ENCODE measurements at places on chromosomes 2 and 18.

- no peak for DNase-seq
Observed at GRCh38 chr2:112065966-112066365, 10.9 kb downstream of the TMEM87B start.

GRCh38 chr2:113780472-113780871, 24.0 kb upstream of the SLC35F5 start:
- no peak for DNase-seq

DNA sequence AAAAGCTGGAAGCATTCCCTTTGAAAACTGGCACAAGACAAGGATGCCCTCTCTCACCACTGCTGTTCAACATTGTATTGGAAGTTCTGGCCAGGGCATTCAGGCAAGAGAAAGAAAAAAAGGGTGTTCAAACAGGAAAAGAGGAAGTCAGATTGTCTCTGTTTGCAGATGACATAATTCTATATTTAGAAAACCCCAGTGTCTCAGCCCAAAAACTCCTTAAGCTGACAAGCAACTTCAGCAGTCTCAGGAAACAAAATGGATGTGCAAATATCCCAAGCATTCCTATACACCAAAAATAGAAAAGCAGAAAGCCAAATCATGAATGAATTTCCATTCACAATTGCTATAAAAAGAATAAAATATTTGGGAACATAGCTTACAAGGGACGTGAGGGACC, 11.1 kb downstream of the SLC8A1 start:
- DNase-seq = no peak

GRCh38 chr2:177445200-177445599, 52.6 kb downstream of the AGPS start:
- DNase-seq = no peak

DNA sequence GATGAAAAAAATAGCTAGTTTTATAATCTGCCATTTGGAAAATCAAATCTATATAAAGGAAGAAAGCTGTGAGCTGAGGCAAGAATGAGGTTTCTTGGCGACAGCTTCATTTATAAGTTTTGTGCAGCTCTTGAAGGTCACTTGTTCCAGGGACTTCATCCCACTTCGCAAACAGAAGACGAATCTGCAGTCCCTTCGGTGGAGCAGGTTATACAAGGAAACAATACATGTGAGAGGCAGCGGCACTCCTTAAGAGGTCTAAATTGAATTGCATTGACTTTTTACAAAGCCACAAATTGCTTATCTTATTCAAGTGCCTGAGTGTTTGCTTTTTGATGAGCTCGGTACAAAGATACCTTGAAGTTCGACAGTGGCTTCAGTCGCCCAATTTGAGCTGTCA, 72.2 kb downstream of the C1QL2 start:
- DNase-seq = no peak

DNA sequence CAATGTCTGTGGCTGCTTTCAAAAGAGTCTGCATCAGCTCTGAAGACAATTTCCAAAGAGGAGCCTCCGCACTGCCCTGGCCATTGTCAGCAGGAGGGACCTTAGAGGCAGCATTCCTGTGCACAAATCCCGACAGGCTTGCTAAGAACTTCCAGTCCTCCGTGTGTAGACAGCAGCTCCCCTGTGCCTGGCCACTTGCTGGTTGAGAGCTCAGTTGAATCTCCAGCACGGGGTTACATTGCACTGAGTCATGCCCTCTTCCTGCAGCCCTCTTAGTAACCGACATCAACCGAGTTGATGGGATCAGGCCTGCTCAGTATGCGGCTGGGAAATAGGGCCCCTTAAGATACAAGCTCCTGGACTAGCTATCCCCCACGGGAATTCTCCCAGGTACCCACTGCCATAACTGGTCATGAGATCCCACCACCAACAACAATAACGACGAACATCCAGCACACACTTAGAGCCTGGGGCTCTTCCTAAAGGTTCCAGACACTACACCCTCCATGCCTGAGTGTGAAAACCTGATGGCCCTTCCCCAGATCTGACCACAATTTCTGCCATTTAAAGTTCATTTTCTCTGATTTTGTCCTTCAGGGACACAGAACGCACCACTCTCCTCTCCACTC, 12.0 kb downstream of the ATP6V1B1 start:
- DNase-seq = peak; percentile 52

- DNase-seq = no peak
Observed at GRCh38 chr2:11473659-11474433, 7.9 kb upstream of the E2F6 start.

GRCh38 chr2:178767094-178768060, 39.8 kb downstream of the TTN start:
- no peak for DNase-seq

- DNase-seq = no peak
Observed at GRCh38 chr2:112151701-112152440, 13.7 kb downstream of the FBLN7 start.

DNA sequence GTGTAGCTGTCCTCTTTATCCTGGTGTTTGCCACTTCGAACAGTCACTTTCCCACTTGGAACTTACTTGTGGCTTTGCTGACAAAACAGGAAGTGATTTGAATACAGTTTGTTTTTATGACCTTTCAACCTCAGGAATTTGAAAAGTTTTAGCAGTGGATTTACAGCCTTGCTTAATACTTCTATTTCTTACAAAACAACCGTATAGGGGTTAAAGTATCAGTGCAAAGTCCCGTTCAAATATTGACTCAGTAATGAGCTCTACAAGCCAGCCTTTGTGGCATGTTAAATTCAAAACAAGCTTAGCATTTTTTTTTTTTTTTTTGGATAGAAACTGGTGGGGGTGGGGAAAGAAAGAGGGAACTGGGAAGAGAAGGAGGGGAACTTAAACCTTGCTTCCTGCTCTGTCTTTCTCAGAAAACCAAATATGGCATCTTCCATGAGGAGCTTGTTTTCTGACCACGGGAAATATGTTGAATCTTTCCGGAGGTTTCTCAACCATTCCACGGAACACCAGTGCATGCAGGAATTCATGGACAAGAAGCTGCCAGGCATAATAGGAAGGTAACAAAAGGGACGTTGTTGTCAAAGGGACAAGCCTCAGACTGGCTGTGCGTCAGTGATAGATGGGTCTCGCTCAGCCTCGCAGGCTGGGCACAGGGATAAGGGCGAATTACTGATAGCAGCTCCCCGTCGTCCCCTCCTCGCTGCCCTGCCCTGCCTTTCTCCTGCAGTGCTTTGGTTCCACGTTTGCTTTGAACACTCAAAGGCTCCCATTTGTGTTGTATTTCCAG, at the start of gene HNMT:
TSS of gene HNMT (plus strand) at position 408 of the 793 bp plus-strand sequence. CDS start at position 427, 19 bp downstream.
- DNase-seq = no peak

- no peak for DNase-seq
Observed at GRCh38 chr2:207791579-207792243, 22.0 kb upstream of the FZD5 start.

DNA sequence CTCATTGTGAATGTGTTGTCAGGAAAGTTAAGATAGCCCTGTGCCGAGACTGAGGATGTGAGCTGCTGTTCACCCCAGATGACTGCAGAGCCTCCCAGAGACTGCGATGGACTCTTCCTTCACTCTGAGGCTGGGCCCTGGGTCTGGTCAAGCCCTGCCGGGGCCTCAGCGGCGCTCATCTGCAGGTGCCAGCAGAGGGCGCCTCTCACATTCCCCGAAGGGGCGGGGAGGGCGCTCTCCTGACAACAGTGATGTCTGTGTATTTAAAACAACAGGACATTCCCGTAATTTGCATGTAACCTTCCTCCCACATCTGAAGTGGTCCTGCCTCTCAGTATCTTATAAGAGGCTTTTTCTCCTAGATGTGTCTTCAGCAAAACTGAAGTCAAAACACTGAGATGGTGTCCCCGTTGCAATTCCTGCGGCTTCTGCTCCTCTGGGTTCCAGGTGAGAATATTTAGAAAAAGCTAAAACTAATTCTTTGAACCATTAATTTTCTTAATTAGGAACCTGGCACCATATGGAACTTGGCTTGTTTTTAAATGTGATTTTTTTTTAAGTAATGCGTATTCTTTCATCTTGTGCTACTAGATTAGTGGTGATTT, 1377.9 kb downstream of the RPIA start:
- peak; percentile 17 for DNase-seq

GRCh38 chr2:45153121-45153520, 143.9 kb upstream of the SIX2 start:
- DNase-seq = no peak

- DNase-seq = no peak
Observed at GRCh38 chr2:85033388-85033787, 62.4 kb downstream of the KCMF1 start.

DNA sequence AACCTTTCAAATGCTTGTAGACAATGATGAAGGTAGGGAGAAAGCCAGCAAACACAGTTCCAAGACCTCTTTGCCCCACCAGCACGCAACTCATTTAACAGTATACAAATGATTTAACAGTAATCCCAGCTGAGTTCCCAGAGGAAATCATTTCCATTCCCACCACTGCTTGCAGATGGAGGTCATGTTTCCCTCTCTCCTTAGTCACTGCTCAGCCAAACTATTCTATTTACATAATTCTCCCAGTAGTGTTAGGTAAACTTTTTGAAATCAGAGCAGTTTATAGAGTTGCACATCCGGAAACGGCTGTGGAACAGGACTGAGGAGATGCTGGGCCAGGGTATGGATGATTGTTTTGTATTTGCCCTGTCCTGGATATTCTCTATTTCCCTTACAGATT, 328.5 kb downstream of the FIGN start:
- no peak for DNase-seq

- DNase-seq = no peak
Observed at GRCh38 chr2:98715812-98716451, 15.0 kb downstream of the MGAT4A start.

DNA sequence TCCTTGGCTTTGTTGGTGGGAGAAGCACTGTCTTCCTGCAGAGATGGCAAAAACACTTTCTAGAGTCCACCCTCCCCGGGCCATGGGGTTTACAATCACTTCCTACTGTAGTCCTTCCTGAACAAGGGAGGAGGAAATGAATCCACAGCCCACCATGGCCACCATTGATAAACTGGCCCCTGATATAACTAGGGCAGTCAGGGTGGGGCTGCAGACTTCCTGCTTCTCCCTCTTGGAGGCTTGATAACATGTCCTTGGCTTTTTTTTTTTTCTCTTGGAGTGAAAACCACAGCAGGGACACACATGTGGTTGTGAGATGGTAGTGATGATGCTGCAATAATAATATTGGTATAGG, 437.8 kb downstream of the ZNF521 start:
- no peak for DNase-seq

DNA sequence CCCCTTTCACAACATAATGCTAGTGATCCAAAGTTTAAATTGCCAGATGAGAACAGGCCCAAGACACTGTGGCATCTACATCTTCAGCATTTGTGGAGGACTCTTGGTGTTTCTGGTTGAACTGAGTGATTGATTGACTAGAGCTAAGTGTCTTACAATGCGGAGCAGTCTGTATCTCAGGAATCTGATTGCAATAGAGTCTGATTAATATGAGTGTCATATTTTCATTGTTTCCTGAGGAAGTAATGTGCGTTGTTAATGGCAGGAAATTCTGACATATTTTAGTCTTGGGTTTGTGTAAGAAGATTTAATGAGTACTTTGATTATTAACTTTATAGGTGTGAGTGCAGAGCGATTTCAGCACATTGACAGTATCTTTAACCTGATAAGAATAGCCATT, 82.0 kb upstream of the PROKR1 start:
- DNase-seq = no peak

GRCh38 chr18:78876868-78877267, 102.8 kb upstream of the SALL3 start:
- DNase-seq = no peak

GRCh38 chr18:36436387-36436786, 138.9 kb downstream of the FHOD3 start:
- no peak for DNase-seq

GRCh38 chr18:46431522-46432171, 225.4 kb downstream of the LOXHD1 start:
- no peak for DNase-seq

- DNase-seq = no peak
Observed at GRCh38 chr2:38079116-38080052, 3.4 kb upstream of the CYP1B1 start.

DNA sequence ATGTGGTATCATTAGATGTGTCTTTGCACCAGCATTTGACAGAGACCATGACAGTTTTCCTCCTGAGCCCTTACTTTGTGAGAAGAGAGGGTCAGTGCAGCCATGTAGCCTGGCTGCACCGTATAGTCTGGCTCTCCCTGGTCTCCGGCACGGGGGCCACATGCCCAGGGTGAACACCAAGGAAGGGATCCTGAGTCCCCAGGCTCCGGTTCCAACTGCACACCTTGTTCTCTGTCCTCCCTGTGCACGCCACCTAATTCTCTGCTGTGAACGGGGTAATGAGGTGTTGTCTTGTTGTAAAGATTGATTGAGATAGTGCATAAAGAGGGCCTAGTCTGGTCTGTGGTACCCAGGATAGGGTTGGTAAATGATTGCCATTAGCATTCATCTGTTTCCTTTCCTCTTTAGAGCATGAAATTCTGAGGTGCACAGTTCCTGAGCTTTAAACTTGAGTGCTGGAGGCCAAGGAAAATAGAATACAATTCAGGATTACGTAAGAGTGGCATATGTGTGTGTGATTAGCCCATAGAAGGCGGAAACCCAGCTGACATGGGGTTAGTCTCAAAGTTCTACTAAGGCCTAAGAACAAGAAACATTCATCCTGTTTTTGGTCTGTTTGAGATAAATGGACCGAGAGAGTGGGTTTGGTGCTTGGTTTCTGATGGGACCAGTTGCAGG, 55.5 kb downstream of the NCK2 start:
- no peak for DNase-seq

- no peak for DNase-seq
Observed at GRCh38 chr2:134718023-134718816, 580 bp downstream of the TMEM163 start.

DNA sequence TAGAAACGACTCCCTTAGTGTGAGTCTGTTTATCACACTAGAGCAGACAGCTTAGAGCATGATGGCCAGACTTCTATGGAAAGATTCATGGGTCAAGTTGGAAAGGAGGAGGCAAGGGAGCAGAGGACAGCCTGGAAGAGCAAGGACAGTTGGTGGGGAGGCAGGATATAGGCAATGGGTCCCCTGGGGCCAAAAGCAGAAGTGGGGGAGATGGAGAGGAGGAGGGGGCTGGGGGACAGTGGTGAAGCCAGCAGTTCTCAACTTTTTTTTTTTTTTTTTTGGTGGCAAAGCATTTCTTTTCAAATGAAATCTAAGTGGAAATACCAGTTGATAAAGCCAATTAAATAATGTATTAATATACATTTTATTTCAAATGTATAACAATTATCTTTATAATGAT, 197.9 kb downstream of the HRH4 start:
- no peak for DNase-seq

DNA sequence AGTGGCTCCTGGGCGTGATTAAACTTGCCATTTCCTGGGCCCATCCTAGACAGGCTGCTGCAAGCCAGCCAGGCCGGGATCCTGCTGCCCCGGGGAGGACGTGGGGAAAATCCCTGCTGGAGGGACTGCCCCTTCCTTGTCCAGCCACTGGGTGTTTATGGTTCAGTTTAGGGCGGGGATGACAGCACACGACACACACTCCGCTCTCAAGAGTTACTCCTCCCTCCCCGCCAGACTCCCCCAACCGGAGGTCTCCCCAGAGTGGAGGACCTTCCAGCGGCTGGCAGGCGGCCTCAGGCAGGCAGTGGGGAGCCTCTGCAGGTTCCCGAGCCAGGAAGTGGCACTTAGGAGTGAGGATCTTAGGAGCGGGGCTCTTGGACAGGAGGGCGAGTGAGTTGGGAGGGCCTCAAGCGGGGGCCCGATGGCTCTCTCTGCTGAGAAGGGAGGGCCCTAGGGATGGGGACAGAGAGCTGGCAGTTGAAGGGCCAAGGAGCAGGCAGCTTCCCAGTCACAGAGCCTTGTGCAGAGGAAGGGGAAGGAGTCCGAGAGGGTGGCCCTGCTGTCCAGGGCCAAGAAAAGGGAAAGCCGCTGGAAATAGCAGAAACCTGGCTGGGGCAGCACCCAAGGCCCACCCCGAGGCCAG, 5.7 kb upstream of the GPR35 start:
- no peak for DNase-seq

- DNase-seq = no peak
Observed at GRCh38 chr2:240987588-240987987, 10.8 kb upstream of the SNED1 start.

All from activated naive CD4-positive, alpha-beta T cell treated with anti-CD3 and anti-CD28 coated beads, Interleukin-2, amount 50 U/mL, for 72 hours (primary cell).